PC-9 (cell line): ENCODE measurements at places on chromosomes 4 and X.
A peak's percentile ranks its signal among the peaks of the same experiment; 100 is the strongest.

- no peak overlapping the region for H3K27ac ChIP-seq
- H3K27me3 ChIP-seq = peaks cover 1% of the 10 kb centered on the region; the same call in 1 of the 2 replicates
- no peak overlapping the region for H3K4me3 ChIP-seq
- no peaks in the 10 kb centered on the region for H3K36me3 ChIP-seq
These were observed 110.2 kb upstream of the TENM3 start for GRCh38 chr4:182133033-182133432.

GRCh38 chr4:69816236-69816635 is 43.7 kb downstream of the SULT1E1 start:
- no peak for DNase-seq
- H3K27me3 ChIP-seq = no peaks in the 10 kb centered on the region
- no peaks in the 10 kb centered on the region for H3K36me3 ChIP-seq
- H3K4me3 ChIP-seq = no peak overlapping the region
- H3K4me1 ChIP-seq = no peaks in the 10 kb centered on the region

DNA sequence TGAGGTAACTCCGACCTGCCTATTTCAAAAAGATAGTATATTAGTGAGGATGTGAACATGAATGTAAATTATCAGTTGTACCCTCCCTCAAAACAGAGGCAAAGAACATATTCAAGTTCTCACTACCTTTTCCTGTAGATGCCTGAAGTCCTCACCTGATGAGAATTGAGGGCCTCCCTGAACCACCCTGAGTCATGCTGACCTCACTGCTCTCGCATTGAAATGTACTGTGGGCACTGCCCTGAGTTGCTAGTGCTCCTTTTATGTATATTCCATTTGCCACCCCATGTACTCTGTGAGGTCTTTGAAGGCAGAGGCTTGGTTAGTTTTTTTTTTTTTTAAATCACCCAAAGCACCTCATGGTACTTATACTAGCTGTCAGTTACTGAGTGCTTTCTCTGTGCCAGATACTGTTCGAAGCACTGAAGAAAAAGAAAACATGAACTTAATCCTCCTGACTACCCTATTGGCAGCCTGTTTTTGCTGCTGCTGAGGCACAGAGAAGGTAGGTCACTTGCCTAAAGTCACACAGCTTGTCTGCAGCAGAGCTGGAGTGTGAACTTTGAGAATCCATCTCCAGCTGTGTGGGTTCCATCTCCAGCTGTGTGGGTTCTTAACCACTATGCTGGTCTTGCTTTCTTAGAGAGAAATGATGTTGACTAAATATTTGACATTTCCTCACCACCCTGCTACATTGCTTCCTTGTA is 253.1 kb upstream of the GPC4 start:
- H3K4me1 ChIP-seq = peaks cover 6% of the 10 kb centered on the region; the same call in 1 of the 2 replicates
- H3K36me3 ChIP-seq = no peaks in the 10 kb centered on the region
- H3K4me3 ChIP-seq = no peak overlapping the region
- DNase-seq = peak; percentile 23
- no peaks in the 10 kb centered on the region for H3K27me3 ChIP-seq
- H3K27ac ChIP-seq = no peak overlapping the region

GRCh38 chr4:188781655-188782054 is 642.4 kb downstream of the TRIML1 start:
- no peaks in the 10 kb centered on the region; the same call in 1 of the 2 replicates for H3K27me3 ChIP-seq
- no peak overlapping the region for H3K4me3 ChIP-seq
- no peak overlapping the region for H3K27ac ChIP-seq
- H3K36me3 ChIP-seq = no peaks in the 10 kb centered on the region

- H3K36me3 ChIP-seq = no peaks in the 10 kb centered on the region
- no peak for DNase-seq
- H3K27ac ChIP-seq = no peak overlapping the region
- no peaks in the 10 kb centered on the region for H3K27me3 ChIP-seq
These were observed 142.3 kb downstream of the PDGFC start for GRCh38 chr4:156829201-156829873.

DNA sequence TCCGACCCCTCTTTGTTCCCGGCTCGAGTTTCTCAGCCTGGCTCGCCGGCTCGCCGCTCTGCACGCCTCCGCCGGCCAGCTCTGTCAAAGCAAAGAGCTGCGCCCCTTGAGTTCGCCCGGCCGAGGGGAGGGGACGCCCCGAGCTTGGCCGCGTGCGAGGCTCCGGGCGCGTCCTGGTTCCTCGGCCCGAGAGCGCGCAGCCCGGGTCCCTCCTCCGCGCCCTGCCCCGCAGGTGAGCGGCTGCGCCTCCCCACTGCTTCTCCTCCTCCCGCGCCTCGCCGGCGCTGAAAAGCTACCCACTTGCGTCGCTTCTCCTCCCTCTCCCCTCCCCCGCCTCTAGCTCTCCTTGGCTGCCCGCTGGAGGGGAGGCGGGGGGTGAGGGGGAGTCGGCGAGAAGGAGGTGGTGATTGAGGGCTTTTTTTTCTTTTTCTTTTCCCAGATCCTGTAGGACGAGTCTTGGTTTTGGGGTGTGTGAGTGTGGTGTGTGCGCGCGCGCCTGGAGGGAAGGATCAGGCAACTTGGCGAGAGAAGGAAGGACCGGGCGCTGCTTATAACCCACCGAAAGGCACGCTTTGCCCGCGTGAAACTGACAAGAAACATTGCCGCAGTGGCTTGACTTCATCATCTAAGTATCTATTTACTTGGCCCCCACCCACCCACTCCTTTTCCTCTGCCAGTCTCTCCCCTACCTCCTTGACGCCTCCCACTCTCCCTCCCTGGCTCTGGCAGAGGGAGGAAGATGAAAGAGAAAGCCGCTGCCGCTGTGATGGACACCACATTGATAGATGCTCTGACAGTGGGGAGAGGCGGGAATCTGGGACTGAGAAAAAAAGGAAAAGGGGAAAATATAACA is at the start of gene LEF1:
LEF1 (minus strand) TSS at position 262 of the 853 bp plus-strand sequence. CDS start 1,165 bp downstream, outside the sequence.
- H3K4me3 ChIP-seq = peak within 1 kb of the TSS; percentile 75
- peak; percentile 63 for DNase-seq
- H3K27ac ChIP-seq = no peak within 1 kb of the TSS
